ENCODE measurements at places on chromosomes 2 and 18. TPM values are rescaled to one million over a fixed set of nuclear protein-coding genes. Genes with fewer than 3 reads are reported as not detected.

- DNase-seq: no peak
Observed at GRCh38 chr18:71237641-71238040, 948.8 kb downstream of the SOCS6 start.

DNA sequence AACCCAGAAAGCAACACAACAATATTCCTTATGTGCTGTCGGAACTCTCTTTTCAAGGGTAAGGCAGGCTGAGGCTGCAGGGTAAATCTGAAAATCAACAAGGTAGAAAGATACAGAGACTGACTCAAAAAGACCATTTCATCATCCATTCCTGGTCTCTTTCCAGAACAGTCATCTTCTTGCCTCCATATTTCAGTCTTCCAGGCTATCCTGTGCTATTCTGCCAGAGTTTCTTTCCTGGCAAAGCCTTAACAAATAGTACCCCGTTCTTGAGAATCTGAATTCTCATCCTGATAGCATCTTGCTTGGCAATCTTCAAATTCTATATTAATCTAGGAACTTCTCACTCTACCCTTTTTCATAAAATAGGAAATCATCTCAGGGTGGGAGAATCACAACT lies 15.5 kb downstream of the DPP10 start:
- DNase-seq: no peak

DNA sequence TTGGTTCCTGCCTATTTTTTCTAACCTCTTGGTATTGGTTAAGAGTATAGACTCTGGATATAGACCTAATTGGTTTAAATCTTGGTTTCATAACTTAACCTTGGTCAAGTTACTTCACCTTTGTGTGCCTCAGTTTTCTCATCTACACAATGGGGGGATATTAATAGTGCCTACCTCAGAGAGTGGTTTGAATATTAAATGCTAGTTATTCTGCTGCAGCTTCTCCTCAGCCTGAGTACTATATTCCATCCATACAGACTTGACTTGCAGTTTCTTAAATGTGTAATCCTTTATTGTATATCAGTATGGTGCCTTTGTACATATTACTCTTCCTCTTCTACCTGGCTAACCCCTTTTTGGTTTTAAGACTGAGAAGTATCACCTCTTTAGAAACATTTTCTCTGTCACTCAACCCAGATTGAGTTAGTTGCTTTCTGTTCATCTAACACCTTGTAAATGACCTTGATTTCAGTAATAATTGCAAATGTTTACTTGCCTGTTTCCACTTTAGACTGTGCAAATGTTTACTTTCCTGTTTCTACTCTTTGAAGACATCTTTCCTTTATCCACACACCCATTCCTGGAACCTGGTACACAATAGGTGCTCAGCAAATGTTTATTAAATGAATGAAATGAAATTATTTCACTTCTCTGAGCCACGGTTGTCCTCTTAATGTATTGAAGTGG lies 6.6 kb downstream of the ACVR2A start:
- DNase-seq: no peak

GRCh38 chr2:129741165-129741564 lies 238.3 kb upstream of the RAB6C start:
- DNase-seq: no peak

DNA sequence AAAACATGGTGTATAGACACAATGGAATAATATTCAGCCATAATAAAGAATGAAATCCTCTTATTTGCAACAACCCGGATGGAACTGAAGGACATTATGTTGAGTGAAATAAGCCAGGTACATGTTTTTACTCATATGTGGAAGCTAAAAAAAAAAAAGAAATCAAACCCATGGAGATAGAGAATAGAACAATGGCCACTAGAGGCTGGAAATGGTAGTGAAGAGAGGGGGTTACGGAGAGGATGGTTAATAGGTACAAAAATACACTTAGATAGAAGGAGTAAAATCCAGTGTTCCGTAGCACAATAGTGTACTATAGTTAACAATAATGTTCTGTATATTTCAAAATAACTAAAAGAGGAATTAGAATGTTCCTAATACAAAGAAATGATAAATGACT lies 12.8 kb upstream of the KIAA2012 start:
- DNase-seq: no peak

DNA sequence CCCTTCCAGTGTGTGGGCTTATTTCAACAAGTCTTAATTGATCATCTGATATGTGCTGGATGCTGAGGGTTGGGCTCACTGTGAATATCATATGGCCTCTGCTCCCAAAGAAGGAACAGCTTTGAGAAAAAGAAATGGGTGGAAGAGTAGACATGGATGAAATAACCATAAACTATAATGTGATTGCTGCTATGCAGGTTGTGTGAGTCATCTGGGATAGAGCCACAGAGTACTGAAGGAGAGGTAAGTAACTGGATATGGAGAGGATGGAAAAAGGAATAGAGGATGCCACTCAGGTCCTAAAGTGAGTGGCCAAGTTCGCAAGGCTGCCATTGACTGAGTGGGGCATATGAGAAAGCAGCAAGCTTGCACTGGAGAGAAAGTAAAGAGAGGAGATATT lies 8.7 kb upstream of the DSG2 start:
- DNase-seq: no peak

DNA sequence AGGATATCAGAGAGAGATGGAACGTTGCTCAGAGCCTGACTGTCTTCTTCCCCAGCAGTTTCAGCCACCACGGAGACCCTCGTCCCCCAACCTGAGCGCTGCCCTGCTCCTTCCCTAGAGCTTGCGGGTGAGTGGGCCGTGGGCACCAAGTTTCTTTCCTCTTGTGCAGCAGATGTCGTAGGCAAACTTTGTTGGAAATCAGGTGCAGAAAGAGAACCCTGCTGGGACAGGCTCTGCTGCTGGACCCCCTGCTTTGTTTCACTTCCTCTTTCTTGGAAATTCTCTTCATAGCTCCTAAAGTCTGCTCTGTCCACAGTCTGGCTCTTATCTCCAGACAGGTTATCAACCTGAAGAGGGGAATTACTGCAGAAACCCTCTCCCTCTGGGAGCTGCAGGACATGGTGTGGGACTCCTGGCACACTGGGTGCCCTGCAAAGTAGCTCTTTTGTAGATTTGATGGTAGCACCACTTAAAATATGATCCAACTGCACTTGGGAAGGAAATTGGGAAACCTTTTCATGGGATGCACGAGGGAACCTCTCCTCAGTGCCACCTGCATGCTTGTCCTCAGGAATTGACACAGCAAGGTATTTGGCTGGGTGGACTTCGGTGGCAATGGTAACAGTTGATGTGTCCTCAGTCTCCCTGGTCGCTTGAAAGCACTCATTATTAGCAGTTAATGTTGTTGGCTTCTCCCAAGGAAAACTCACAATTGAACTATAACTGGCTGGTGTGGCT lies 92.2 kb downstream of the ALPK2 start:
- DNase-seq: no peak

GRCh38 chr2:163123526-163123925 lies 285.0 kb upstream of the KCNH7 start:
- no peak for DNase-seq

DNA sequence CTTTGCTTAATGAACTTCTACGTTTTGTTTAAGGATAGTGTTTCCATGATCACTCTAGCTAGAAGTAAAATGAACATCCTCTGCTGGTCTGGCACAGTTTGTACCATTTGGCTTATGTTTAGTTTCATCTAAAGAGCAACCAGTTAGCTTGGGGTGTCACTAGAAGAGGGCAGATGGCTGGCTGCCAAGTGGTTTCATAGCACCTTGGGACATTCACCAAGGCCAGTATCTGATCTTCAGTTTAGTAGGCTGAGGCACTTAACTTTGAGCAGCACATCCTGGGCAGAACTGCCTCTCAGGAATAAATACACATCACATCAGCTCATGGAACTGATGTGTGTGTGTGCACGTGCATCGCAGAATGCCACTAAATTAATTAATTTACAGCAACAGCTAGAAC lies 68.4 kb downstream of the NXPH2 start:
- DNase-seq: no peak

- no peak for DNase-seq
Observed at GRCh38 chr18:35728676-35729075, 147.1 kb downstream of the GALNT1 start.

GRCh38 chr2:223865124-223865523 lies 27.7 kb upstream of the AP1S3 start:
- no peak for DNase-seq

GRCh38 chr2:15142069-15142689 lies 419.0 kb downstream of the NBAS start:
- no peak for DNase-seq

DNA sequence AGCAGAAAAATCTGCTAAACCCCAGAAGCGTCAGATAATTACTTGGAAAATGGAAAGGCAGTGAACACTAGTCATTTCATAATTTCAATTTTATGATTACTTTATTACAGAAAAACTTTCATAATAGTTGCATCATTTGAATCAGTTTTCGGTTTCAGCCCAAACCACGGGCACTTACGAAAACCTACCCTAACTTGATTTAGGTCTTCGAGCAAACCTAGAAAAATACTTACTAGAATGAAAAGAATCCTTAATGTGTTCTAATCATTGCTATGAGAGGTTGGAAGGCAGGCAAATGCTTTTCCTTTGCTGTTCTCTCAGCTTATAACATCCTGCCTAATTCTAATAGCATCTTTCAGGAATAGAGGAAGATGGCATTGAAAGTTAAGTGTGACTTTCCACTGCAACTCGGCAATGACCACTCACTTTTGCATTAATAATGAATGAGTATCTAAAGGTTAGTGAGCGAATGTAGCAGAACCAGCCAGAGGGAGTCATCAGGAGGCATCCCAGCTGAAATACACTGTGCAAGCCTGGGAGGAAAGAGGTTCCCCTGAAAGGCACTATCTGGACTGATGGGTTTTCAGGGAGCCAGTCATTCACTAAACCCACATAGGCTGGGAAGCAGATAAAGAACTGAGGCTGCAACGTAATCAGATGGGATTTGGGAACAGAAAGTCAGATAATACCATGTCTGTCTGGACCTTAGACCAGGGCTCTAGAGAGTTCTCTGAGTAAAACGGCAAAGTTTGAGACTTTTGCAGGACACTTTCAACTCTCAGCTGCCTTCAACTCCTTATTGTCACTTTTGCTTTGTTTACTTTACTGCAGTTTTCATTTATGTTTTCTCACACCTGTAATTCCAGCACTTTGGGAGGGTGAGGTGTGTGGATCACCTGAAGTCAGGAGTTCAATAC lies 520.8 kb downstream of the RNF144A start:
- DNase-seq: no peak

- no peak for DNase-seq
Observed at GRCh38 chr2:39870871-39871270, 91.8 kb upstream of the THUMPD2 start.

GRCh38 chr2:174729797-174730697 lies 34.2 kb downstream of the CHRNA1 start:
- no peak for DNase-seq

- DNase-seq: no peak
Observed at GRCh38 chr2:22807872-22808271, 577.1 kb upstream of the KLHL29 start.

DNA sequence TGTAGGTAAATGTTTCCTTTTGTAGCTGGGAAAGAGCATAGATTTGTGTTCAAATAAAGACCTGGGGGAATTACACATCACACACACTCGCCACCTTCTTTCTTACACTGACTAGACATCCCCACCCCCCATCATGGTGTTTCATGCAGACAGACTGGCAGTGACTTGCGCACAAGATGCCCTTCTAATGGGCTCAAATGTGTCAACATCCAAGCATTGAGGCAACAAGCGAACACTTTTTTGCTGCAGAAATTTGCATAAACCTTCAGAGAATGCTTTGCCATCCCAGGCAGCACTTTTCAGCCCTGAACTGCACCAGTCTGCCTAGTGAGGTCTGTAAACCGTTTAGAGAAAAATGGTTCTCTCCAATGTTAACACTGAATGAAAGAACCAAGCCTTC lies 4.5 kb downstream of the HOXD8 start:
- no peak for DNase-seq

- no peak for DNase-seq
Observed at GRCh38 chr2:167504695-167505094, 616.4 kb downstream of the XIRP2 start.

- DNase-seq: no peak
Observed at GRCh38 chr2:121266543-121267106, 18.4 kb downstream of the TFCP2L1 start.

DNA sequence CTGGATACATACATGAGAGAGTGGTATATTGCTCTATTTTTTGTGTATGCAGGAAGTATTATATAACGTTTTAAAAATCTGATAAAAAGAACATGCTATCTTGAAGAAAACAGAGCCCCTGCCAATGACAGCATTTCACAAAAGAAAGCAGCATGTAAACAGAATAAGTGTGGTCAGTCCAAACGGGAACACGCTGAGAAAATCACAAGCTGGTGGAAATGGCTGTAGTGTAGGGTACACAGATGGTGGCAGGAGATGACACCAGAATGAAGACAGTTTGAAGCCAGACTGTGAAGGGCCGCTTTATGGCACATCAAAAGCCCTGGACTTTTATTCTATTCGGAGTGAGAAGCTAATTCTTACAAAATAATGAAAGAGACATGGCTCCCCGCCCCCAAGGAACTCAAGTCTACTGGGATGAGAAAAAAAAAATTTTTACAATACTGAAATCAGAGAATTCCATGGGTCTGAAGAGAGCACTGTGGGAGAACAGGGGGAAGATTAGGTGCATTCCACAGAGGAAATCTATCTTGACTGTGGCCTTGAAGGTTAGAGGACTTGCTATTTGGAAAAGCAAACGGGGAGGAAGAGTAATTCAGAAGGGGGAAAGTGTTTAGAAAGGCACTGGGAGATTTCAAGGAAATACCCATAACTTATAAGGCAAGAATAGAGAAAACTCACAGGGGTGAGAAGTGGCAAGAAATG lies 217.7 kb upstream of the SMAD7 start:
- DNase-seq: no peak

Gene TRIM43
- not detected for polyA plus RNA-seq

Gene CCDC150
- polyA plus RNA-seq: 0.13 TPM

Gene PIEZO2
- polyA plus RNA-seq: 0.03 TPM

Gene UGT1A10
- 0.03 TPM for polyA plus RNA-seq

Gene SLC16A14
- polyA plus RNA-seq: 0.34 TPM

Gene RAD51AP2
- polyA plus RNA-seq: not detected

Gene DCDC2C
- polyA plus RNA-seq: 0.13 TPM

Gene TACR1
- polyA plus RNA-seq: 0.13 TPM

Gene SPC25
- polyA plus RNA-seq: 0.29 TPM

Gene MDH1B
- polyA plus RNA-seq: 0.23 TPM

Gene UPP2
- polyA plus RNA-seq: not detected

Gene LRATD1
- 0.28 TPM for polyA plus RNA-seq

Gene SERPINB4
- polyA plus RNA-seq: 0.04 TPM

Data from psoas muscle (tissue), 8 donors.